Right renal cortex interstitium (tissue), 3 donors: ENCODE measurements at places on chromosomes 12 and 14.

DNA sequence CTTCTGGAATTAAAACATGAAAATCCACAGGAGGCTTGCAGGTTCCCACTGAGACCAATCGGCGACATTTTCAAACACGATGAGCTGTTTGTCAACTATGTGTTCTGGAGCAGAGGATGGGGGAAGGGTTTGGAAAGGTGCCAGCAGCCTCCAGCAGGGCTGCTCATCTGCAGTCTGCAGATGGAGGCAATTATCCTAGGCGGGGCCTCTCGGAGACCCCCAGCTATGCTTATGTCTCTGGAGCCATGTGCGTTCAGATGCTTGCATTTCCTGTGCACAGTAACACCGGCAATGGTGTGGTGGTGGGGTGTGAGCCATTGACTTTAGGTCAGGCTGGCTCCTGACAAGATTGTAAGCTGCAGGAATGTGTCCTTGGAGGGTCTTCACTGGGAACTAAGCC is 51.7 kb downstream of the RPH3A start:
- no peak for DNase-seq

- no peak for DNase-seq
Observed at GRCh38 chr14:80077262-80077661, 134.0 kb downstream of the DIO2 start.

DNA sequence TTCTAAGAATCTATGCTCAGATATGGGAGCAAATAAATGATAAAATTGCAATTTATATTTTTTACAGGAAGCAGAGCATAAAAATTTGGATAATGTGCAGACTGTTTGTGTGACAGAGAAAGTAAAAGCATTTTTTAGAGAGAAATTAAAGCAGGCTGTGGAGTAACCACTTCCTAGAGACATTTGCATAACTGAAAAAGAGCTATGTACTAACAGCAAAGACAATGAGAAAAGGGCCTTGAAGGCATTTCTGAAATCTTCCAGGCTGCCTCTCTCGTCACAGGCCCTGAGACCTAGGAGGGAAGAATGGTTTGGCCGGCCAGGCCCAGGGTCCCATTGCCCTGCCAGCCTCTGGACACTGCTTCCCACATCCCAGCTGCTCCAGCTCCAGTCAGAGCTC is 247.2 kb downstream of the ALX1 start:
- no peak for DNase-seq

- DNase-seq, result no peak
Observed at GRCh38 chr14:75221797-75222196, 45.4 kb upstream of the TMED10 start.

GRCh38 chr14:54498579-54498978 is 9.8 kb upstream of the GMFB start:
- DNase-seq, result no peak

- DNase-seq, result no peak
Observed at GRCh38 chr14:61091657-61092273, 110.7 kb downstream of the SLC38A6 start.

GRCh38 chr12:39461059-39461458 is 18.1 kb upstream of the KIF21A start:
- DNase-seq, result no peak

DNA sequence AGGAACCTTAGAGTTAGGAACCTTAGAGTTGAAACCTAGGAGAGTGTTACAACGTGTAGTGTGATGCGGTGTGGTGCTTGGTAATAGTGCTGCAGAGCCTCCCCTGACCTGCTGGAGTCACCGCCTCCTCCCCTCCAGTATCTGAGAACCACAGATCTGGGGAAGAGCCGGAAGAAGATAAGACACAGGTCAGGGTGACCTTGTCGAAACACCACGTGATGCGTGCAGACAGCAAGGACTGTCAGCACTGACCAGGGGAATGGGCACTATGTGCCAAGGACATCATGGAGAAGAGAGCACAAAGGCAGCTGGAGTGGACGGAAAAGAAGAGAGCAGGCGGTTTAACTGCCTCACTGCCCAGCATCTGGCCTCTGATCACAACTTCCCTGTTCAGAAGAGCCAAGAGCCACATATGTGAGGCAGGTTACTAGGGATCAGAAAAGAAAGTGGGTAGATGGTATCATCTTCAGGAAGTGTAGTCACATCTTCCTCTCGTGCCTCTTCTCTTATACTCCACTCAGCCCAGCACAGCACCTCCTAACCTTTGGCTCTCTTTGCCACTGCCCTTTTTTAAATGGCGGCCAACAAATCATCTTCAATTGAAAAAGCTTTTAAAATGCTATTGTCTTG is 93.7 kb downstream of the TESC start:
- no peak for DNase-seq

GRCh38 chr12:104815935-104816334 is 142.2 kb downstream of the SLC41A2 start:
- no peak for DNase-seq

DNA sequence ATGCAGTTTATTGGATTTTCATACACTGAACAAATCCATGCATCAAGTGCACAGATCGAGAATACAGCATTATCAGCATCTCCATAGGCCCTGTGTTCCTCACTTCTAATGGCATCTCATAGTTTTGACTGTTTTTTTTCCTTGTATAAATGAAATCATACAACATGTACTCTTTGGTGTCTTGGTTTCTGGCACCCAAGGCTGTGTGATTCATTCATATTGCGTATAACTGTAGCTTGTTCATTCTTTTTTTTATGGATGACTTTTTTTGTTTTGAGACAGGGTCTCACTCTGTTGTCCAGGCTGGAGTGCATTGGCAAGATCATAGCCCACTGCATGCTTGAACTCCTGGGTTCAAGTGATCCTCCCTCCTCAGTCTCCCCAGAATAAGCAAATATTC is 14.3 kb downstream of the RASSF8 start:
- no peak for DNase-seq

GRCh38 chr12:109573914-109574244 is 285 bp downstream of the MVK start:
- no peak for DNase-seq

GRCh38 chr12:6158255-6158654 is 33.8 kb upstream of the VWF start:
- DNase-seq, result no peak

- DNase-seq, result no peak
Observed at GRCh38 chr12:120363274-120363855, 5.6 kb downstream of the MSI1 start.

DNA sequence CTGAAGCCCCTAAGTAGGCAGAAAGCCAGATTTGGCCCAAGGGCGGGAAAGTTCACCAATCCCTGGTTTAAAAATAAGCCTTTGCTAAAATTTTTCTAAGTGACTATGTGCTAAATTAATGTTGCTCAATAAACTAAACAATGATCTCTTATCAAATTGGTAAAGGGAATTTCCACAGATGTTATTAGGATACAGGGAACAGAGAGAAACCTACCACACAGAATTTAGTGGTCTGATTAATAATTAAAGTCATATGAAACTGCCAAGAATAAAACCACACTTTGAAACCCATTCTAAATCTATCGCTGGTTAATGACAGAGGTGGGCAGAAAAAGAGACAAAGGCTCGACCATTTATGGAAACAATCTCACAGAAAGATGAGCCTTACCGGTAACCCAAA is 22.0 kb downstream of the ANAPC5 start:
- DNase-seq, result no peak

DNA sequence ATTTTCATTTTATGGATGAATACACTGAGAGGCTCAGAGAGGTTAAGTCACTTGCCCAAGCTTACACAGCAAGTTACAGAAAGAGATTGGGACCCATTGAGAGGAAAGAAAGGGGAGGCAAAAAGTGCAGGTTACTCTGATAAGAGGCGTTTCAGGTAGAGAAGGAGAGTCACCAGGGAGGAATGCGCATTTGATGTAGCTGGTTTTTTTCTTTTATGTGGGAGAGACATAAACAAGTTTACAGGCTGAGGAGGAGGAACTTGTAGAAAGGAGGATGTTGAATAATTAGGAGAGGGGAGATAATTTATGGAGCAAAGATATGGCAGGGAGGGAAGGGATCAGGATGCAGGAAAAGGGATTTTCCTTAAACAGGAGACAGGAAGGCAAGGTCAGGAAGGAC is 297.0 kb downstream of the PCNX1 start:
- no peak for DNase-seq

- no peak for DNase-seq
Observed at GRCh38 chr14:34619471-34619870, 10.5 kb downstream of the SNX6 start.

- no peak for DNase-seq
Observed at GRCh38 chr14:29853272-29853671, 74.4 kb downstream of the PRKD1 start.

- DNase-seq, result no peak
Observed at GRCh38 chr12:5556033-5556614, 124.2 kb downstream of the NTF3 start.

DNA sequence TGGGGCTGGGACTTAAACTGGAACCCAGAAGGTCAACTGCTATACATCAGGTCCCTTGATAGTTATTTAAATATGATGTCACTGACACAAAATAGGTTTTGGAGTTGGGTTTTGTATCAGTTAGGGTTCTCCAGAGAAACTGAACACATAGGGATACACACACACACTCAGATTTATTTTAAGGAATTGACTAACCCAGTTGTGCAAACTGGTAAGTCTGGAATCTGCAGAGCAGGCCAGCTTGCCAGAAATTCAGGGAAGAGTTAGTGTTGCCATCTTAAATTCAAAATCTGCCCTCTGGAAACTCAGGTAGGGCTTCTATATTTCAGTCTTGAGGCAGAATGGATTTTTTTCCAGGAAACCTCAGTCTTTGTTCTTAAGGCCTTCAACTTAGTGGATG is 36.9 kb downstream of the MAPK1IP1L start:
- no peak for DNase-seq

DNA sequence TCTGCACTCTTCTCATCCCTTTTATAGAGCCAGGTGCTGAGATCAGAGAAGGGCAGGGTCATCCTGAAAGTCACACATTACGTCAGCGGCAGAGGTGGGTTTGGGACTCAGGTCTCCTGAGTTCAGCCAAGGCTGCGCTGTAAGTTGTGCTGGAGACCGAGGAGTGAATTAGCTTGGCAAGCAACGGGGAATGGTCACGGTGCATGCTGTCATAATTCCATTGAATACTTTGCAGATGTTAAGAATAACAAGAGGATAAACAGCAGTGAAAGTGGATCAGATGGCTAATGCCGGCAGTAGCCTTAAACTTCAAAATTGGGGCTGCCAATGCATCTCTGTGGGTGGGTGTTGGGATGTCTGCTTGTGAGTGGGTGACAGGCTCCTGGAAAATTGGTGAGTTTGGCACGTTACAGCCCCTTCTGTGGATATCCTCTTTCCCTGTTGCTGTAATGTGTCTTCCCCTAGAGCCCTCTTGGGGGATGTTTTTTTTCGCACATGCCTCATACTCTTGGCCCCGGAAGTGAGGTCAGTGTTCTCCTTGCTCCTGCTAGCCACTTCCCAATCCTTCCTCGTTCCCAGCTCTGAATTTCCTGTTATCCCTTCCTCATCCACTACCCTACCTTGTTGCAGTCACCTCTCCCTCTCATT is 287.1 kb upstream of the SRRM4 start:
- no peak for DNase-seq

DNA sequence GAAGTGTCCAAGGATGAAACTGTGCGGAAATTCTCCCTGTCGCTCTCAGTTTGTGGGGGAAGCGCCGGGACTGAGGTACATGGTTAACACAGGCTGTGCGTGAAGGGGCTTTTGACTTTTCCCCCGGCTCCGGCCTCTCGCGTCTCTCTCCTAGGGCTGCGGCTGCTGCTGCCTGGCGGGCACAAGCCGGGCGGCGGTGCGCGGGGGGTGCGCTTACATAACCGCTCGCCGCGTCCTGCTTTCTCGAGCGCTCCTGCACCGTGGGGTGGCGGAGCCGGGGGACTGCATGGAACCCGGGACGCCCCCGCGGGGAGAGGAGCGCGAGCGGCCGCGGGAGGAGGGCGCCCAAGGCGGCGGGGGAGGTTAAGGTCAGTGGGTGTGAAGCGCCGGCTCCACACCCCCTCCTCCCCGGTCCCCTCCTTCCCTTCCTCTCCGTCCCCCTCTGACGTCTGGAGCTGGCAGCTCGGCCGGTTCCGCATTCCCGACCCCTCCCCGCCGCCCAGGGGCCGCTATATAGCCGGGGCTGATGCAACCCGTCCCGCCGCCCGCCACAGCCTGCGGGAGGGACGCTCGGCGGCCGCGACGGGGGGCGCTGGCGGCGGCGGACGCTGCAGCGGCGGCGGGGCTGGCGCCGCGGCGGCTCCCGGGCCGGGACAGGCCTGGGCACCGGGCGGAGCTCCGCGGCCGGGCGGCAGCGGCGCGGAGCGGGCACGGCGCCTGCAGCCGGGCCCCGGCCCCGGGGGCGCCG is at the start of gene JDP2:
JDP2 (plus strand) TSS at position 541 of the 748 bp plus-strand sequence. CDS start 9,899 bp downstream, outside the sequence.
- DNase-seq, result no peak

GRCh38 chr14:64114166-64114565 is 180.0 kb downstream of the ESR2 start:
- DNase-seq, result no peak
